ENCODE measurements at places on chromosomes 2 and 18. TPM values are rescaled to one million over a fixed set of nuclear protein-coding genes. Genes with fewer than 3 reads are reported as not detected.
A peak's percentile ranks its signal among the peaks of the same experiment; 100 is the strongest.

- no peak for DNase-seq
These were observed 16.5 kb downstream of the ABCG8 start for GRCh38 chr2:43855292-43855691.

- DNase-seq: no peak
These were observed 33.6 kb upstream of the VWC2L start for GRCh38 chr2:214377286-214377624.

DNA sequence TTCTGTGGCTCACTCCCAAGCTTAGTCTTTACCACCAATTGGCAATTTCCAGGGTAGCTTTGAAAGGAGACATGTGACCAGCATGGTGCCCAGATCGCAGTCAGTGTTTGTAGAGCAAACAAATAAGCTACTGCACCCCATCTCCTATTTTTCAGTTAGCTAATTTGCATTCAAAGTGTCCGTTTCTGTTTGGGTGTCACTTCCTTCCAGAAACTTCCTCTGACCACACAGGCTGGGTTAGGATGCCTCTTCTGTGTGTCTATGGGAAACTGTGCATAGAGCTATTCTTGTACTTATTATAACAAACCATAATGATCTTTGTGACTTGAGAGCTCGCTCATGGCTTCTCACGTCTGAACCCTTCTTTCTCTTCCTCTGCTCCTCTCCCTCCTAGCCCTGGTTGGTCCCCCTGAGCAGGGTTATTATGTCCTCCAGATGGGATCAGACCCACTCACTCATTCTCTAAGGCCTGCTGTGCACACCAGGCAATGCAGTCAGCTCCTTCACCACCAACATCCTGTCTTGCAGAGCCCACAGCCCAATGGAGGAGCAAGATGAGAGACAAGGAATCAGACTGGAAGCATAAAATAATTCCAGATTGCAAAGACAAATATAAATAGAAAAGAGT is 101.2 kb upstream of the ALK start:
- DNase-seq: no peak

- no peak for DNase-seq
These were observed 30.1 kb upstream of the SOS1 start for GRCh38 chr2:39150890-39151497.

- DNase-seq: no peak
These were observed 56.9 kb downstream of the RBM43 start for GRCh38 chr2:151204756-151205155.

- no peak for DNase-seq
These were observed 60.5 kb downstream of the ADNP2 start for GRCh38 chr18:80169607-80170006.

DNA sequence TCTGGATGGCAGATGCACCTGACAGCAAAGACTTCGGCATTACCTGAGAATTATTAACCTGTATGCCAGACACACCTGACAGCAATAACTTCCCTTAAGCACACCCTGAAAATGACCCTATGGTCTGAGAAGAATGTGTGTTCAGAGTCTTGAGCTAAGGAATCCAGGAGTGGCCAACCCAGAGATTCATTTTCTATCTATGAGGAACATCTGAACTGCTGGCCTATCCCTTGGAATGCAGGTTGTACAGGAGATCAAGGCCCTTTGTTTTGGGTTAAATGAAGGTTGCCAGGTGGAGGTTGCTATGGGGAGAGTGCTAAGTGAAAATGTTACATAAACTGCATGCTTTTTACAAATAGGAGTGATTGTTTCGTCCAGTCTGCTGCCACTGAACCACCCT is 200.9 kb upstream of the MEIS1 start:
- DNase-seq: no peak

DNA sequence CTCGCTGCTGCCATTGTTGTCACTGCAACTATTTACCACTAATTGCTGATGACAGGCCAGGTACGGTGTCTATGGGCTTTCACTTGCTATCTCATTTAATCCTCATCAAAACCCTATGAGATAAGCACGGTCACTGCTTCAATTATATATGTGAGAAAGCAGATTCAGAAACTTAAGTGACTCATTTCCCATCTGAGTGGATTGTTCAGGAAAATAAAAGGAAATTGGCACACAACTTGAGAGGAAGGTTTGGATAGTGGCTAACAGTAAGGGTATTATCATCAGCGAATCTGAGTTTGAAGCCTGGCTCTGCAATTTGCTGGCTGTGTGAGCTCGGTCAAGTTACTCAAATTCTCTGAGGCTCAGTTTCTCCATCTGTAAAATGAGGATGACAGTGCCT is 196.0 kb downstream of the KCNS3 start:
- DNase-seq: no peak

GRCh38 chr2:6312367-6312766 is 553.3 kb downstream of the CMPK2 start:
- DNase-seq: no peak

GRCh38 chr2:59312967-59313940 is 1072.1 kb upstream of the FANCL start:
- no peak for DNase-seq

DNA sequence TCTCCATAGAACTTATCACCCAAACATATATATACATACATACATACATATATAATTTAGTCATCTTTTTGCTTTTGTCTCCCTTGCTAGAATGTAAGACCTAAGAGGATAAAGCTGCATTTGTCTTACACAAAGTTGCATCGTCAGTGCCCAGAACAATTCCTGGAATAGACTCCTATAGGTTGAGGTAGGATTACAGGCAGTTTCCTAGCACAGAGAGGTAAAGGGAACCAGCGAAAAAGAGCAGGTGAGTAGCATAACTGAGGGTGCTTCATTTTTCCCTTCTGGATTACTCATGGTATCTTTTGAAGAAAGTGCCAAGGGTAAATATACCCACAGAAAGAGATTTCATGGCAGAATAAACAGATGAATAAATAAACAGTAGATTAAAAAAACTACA is 68.1 kb upstream of the AMMECR1L start:
- DNase-seq: no peak

DNA sequence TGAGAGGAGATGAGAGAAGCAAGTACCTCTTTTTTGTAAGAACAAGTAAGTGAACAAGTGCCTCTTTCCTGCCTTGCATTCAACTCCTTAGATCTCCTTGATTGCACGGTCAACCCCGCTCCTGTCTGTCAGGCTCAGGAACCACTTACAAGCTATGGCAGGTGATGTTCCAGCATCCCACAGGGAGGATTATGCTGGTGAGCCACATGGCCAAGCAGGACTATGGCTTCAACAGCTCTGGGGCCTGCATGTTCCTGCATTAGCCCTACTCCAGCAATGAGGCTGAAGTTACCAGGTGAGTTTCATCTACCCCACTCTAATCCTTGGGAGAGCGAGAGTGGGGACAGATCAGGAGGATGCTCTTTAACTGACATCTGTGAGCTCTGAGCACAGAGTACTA is 29.5 kb downstream of the TTC32 start:
- DNase-seq: peak; percentile 13

Gene POTEF
- 2.0 TPM for total RNA-seq

Gene CYP26B1
- total RNA-seq: 12.7 TPM

Gene PDE6D
- 20.9 TPM for total RNA-seq

Gene UNC80
- 0.22 TPM for total RNA-seq

Gene MTCL1
- total RNA-seq: 14.6 TPM

Measured in sciatic nerve (tissue), 2 donors.